ENCODE measurements at places on chromosomes 3 and 15.

DNA sequence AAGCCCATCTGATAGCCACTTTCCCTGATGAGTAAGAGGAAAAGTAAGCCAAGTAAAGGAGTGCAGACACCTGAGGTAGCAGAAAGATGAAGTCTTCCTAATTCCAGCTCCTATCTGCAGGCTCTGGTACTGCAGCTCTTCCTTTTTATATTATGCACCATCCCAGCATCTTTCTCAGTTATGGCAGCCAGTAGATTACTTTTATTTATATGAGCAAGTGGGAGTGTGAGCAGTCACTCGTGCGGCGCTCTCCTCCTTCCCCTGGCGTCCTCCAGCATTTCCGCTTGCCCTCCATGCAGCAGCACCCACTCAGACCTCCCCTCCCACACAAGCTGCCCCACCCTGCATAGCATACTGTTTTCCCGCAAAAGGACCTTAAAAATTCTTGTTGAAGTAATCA is 465.9 kb upstream of the DPPA4 start:
- no peak for DNase-seq

DNA sequence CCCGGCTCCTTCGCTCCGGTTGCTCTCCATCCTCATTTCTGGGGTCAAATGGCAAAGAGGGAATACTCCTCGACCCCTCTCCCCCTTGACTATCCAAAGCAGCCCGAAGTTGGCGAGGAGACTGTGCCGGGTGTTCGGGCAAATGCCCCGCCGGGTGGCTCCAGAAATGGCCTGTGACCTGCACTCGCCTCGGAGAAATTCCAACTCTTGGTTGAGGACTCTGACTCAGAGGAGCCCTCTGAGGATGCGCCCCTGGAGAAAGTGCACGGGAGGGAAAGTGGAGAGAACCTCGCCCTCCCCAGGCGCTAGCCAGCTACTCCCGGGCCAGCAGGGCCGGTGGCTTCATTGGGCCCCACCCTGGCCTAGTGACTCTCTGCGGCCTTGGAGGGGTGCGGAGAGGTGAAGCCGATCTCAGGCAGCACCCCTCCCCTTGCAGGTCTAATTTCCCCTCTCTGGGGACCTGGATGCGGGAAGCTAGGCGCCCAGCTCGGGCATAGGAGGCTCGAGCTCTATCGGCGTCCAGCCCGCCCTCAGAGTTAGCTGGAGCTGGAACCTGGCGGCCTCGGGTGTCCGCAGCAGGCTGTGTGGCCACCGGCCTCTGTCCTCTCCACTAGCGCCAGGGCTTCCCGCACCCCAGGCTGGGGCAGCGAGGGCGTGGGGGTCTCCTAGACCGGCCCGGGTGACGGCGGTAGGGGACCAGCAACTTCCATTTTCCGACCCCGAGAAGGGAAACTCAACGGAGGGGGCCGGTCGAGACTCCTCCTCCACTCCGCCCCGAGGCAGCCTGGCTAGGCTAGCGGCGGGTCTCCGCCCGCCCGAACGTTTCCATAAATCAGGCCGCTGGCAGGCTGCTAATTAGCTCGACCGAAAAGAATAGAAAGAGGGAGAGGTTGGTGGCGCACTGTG is 29.4 kb downstream of the NR2F2 start:
- DNase-seq, result no peak

GRCh38 chr3:43632269-43632733 is 10.5 kb upstream of the ANO10 start:
- DNase-seq, result no peak

DNA sequence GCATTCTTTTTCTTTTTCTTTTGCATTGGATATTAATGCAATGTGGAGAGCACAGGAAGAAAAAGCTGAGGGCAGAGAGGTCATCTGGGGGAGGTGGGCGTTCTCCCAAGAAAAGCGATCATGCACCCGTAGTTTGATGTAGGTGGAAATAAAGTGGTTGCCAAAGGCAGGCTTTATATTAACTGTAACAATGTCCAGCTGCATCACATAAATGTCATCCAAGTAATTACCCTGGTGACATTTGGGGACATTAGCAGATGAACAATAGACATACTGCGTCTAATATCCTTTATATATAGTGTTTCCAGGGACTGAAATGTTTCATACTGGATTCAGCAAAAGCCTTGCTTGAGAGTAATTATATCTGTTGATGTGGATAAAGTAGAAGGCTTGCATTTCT is 135.5 kb downstream of the CNTN6 start:
- no peak for DNase-seq

GRCh38 chr15:89864958-89865739 is 28.6 kb downstream of the AP3S2 start:
- no peak for DNase-seq

- no peak for DNase-seq
Observed at GRCh38 chr3:10697918-10698317, 118.1 kb upstream of the SLC6A11 start.

GRCh38 chr3:175911937-175912336 is 1052.8 kb downstream of the NAALADL2 start:
- DNase-seq, result no peak

DNA sequence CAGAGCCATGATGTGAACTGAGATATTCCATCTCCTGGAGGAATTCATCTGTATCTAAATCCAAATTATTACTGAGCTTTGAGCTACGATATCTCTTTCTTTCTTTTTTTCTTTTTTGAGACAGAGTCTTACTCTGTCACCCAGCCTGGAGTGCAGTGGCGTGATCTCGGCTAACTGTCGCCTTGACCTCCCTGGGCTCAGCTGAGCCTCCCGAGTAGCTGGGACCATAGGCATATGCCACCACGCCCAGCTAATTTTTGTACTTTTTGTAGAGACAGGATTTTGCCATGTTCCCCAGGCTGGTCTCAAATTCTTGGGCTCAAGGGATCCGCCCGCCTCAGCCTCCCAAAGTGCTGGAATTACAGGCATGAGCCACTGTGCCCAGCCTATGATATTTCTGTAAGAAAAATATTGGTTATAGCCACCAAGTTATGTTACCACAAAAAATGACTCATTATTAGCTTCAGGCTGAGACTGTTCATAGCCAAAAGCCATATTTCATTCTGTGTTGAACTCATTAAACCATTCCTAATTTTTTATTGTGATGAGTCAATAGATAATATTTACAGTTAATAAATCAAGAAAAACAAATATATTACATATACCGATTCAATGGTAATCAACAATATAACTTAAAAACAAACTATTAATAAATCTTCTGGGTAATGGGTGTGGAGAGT is 27.1 kb upstream of the SLC30A4 start:
- DNase-seq, result peak; percentile 51
